ENCODE measurements at places on chromosomes 4 and X.

- no peak for DNase-seq
These were observed 70.2 kb upstream of the BCOR start for GRCh38 chrX:40167850-40168479.

DNA sequence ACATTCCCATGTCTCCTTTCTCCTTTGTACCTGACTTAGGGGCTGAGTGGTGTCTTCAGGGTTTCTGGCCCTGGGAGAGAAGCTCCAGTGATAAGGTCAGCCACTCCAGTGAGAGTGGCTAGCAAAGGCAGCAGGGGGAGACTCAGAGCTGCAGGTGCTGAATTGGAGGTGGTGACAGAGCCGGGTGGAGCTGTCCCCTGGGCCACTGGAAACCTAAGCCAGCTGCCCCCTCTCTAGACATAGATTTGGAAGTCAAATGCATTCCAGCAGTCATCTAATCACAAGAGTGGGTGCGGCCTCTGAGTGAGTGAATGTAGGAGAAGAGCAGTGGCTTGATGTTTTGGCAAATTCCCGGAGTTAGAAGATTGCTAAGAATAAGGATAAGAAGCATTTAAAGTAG lies 28.5 kb downstream of the TRIM2 start:
- no peak for DNase-seq

DNA sequence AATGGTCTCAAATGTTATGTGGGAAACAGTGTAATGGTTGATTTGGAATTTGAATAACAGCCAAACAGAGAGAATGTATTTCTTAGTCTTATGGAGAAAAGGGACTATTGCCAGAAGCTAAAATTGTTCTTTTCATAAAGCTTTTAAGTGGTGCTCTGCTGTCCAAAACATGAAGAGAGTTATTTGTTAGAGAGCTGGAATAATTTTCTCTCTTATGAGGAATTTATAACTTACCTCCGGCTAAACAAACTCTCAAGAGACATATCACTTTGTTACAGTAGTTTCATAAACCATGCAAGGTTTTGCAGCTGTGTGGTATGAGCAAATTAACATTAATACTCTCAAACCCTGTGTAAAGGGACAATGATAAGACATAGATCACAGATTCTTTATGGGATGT lies 28.6 kb downstream of the SULT1B1 start:
- no peak for DNase-seq

DNA sequence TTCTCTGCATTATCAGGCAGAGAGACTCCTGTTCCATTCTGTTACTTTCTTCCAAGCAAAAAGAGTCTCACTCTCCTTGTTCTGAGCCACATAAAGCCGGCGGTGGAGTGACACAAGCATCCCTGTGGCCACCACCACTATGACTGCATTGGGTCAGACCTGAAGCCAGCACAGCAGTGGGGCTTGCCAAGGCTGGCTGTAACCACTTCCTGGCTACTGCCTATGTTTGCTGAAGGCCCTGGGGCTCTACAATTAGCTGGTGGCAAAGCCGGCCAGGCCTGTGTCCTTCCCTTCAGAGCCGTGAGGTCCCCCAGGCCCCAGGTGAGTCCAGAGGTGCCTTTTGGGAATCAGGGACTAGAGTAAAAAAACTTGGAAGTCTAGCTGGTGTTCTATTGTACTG lies 31.8 kb downstream of the PLAC8 start:
- DNase-seq = no peak

DNA sequence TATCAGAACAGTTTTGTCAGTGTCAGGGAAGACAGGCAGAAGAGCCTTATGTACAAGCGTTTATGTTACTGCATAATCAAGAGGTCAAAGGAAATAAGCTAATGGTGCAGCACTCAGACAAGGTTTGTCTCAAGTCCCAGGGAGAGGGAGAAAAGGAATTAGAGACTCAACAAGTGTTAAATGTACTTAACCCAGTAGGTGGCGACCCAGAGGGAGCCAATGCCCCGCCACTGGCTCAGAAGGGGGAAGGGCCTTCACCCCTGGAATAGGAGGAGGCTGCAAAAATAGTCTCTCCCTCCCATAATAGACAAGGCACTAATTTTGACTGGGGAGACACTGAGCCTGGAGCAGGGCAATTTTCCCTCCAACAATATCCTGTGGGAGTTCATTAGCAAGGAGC lies 14.1 kb upstream of the PAPSS1 start:
- DNase-seq = no peak
